Activated naive CD8-positive, alpha-beta T cell treated with anti-CD3 and anti-CD28 coated beads, Interleukin-2, amount 50 U/mL, for 16 hours (primary cell): ENCODE measurements at places on chromosomes 11 and 22.

DNA sequence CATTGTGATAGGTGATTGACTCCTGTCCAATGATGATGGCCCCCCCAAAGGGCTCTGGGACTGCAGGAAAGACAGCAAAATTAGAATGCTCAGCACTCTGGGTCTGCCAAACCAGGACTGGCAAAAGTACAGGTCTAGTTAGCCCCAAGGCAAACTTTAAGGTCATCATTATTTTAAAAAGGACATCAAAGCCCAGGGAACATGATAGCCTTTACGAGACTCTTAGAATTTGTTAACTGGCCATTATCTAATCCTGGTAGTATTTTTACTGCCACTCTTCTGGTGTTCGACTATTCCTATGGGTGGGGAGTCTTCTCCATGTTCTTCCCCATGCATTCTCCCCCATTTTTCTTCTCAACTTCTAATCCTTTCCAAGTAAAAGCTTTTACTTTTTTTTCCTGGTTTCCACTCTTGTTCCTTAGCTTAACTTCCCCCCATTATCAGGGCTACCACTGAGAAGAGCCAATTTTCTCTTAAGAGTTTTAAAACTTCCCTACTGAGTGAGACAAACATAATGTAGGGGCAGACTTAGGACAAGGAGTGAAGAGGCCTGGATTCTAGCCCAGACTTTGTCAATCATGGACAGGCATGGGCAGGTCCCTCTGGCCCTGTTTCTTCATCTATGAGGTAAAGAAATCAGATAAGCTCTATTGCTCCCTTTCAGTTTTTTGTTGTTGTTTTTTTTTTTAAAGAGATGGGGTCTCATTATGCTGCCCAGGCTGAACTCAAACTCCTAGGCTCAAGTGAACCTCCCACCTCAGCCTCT is 7.1 kb downstream of the DDB1 start:
- DNase-seq: no peak

GRCh38 chr11:110445437-110445836 is 15.7 kb downstream of the FDX1 start:
- no peak for DNase-seq

GRCh38 chr11:105856954-105857353 is 165.1 kb downstream of the MSANTD4 start:
- no peak for DNase-seq

DNA sequence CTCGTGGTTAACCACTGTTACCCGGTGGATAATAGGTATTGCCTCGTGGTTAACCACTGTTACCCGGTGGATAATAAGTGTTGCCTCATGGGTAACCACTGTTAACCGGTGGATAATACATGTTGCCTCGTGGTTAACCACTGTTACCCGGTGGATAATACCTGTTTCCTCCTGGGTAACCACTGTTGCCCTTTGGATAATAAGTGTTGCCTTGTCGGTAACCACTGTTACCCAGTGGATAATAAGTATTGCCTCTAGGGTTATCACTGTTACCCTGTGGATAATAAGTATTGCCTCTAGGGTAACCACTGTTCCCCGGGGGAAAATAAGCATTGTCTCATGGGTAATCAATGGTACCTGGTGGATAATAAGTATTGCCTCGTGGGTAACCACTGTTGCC is 15.0 kb upstream of the NXPE4 start:
- no peak for DNase-seq

GRCh38 chr11:128881221-128881620 is 9.9 kb upstream of the KCNJ5 start:
- DNase-seq: no peak
